ENCODE measurements at places on chromosomes 13 and 19.

DNA sequence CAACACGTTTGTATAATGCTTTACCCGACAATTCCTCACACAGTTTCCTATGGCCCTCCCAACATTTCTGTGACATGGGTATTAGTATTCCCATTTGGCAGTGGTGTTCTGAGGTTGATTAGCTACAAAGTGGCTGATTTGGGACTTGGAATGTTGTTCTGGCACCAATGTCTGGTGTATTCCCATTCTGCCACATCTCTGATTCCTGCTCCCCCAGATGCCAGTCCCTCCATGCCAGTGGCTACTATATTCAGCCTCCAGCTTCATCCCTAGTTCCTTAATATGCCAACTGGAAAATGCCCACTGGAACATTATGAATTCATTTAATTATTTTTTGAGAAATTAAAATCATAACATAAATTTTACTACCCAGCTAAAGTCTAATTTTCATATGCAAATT, 60.6 kb upstream of the NBEA start:
- DNase-seq, result no peak

GRCh38 chr19:5820785-5821184, 15.9 kb downstream of the NRTN start:
- no peak for DNase-seq

- DNase-seq, result no peak
Observed at GRCh38 chr13:77028202-77028601, 1.2 kb upstream of the FBXL3 start.

GRCh38 chr19:45638930-45639729, at the start of gene EML2:
TSS of gene EML2 (minus strand) at chr19:45639397. CDS start at chr19:45639376, 21 bp downstream.
- peak; percentile 67 for DNase-seq

- DNase-seq, result no peak
Observed at GRCh38 chr13:21282065-21282464, 105.6 kb downstream of the MRPL57 start.

DNA sequence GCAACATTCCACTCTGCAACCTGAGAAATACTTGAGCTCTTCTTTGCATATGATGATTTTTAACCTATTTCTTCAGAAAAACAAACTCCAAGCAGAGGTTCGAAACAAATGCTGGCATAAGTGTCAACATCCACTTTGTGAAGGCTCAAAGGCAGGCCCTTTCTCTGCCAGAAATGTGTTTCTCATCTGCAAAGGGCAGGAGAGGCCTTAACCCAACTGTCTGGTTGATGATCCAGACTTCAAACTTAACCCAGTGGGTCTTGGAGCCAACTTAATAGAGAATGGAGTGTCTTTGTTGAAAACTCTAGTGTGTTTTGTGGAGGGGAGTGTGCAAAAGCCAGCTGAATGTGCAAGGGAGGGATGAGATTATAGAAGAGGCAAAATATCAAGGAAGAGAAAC, 28.3 kb upstream of the ZNF507 start:
- DNase-seq, result no peak

GRCh38 chr13:29597706-29598105, 2.2 kb upstream of the SLC7A1 start:
- no peak for DNase-seq

- no peak for DNase-seq
Observed at GRCh38 chr13:102856557-102856956, 10.7 kb downstream of the ERCC5 start.

Measured in CD4-positive, alpha-beta T cell treated with Interleukin-6 for 4 hours (primary cell).